ENCODE measurements at places on chromosomes 12 and 14.

DNA sequence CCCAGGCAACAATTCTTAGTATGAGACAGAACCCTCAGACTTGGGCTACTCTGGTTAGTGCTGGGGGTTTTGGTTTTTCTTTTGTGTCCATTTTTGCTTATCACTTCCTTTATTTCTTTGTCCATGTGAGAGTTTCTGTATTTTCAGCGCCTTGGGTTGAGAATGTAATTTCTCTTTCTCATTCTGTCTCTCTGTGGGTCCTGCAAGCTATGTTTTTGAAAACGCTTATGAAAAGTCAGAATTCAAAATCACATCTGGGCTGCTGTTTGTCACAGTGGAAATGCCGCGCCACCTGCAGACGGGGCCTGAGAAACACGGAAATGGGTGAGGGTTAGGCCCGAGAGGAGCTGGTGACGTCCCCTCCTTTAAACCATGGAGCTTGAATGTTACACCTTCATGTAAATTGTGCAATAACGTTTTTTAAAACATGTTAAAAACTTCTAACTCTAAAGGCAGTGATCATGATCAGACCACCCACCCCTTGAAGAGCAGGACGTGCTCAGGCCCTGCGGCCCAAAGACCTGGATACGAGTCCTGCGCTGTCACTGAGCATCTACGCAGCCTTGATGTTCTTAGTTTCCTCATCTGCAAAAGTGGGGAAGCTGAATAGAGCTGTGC, 26.1 kb downstream of the JDP2 start:
- DNase-seq: no peak

DNA sequence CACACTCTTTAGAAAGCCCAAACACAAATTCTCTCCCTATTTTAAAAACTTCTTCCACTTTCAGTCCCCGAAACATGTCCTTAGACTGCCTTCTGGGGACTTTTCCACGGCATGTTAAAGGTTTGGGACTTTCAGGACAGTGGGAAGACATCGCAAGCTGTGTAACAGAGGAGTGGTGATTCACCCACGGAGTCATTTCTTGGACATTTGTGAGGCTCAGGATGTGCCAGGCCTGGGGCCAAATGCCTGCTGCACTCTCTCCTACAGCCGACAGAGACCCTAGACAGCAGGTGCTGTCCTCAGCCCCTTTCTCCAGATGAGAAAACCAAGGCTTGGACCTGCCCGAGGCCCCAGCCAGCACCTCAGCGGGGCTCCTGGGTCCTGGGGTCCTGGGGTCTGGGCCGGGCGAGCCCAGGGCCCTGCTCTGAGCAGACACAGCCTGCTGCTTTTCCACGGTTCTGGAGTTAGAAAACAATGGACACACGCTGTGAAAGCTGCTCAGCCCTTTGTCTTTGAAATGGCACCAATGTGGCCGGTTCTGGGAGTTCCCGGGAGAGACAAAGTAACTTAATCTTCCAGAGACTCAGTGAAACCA, 370.2 kb upstream of the SFSWAP start:
- no peak for DNase-seq

GRCh38 chr14:65580973-65581372, 168.4 kb downstream of the FUT8 start:
- DNase-seq: no peak

- DNase-seq: no peak
Observed at GRCh38 chr14:96508900-96509299, 6.7 kb downstream of the PAPOLA start.

- no peak for DNase-seq
Observed at GRCh38 chr14:38944691-38945090, 158.3 kb downstream of the SEC23A start.

GRCh38 chr14:105384605-105385321, 13.6 kb upstream of the TEX22 start:
- DNase-seq: no peak

- DNase-seq: no peak
Observed at GRCh38 chr14:95483309-95484165, 32.9 kb downstream of the SYNE3 start.

Measured in stimulated activated CD4-positive, alpha-beta T cell treated with anti-CD3 and anti-CD28 coated beads, Interleukin-1b, Interleukin-23, amount 100 ng/mL, for 24 hours (primary cell).